ENCODE measurements at places on chromosomes 12 and 14. TPM values are rescaled to one million over a fixed set of nuclear protein-coding genes. Genes with fewer than 3 reads are reported as not detected.

DNA sequence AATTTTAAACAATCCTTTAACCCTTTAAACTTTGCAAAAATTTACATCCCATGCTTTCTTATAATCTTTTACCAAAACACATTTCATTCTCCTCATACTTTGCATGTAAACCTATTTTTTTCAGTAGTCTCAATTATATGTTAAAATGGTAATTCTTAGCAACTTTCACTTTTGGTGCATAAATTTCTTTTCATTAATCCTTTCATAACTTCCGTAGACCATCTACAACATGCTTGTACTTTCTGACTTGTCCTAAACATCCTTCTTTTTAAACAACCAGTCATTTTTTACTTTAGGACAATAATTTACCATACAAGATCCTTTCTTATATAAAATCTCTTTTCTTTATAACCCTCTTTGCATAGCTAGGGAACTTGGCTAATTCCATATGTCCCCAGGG lies 19.5 kb downstream of the CCDC91 start:
- H3K4me1 ChIP-seq: peaks cover 6% of the 10 kb centered on the region
- no peak overlapping the region for H3K4me3 ChIP-seq
- H3K36me3 ChIP-seq: no peaks in the 10 kb centered on the region
- no peak overlapping the region for H3K27ac ChIP-seq

- H3K36me3 ChIP-seq: no peaks in the 10 kb centered on the region
- no peak for DNase-seq
- H3K27ac ChIP-seq: no peak overlapping the region
- peaks cover 15% of the 10 kb centered on the region for H3K4me1 ChIP-seq
- no peaks in the 10 kb centered on the region for H3K27me3 ChIP-seq
- H3K4me3 ChIP-seq: no peak overlapping the region
Measured at GRCh38 chr14:104315169-104315568, 176.8 kb downstream of the KIF26A start.

GRCh38 chr12:106345746-106346145 lies 11.8 kb upstream of the POLR3B start:
- DNase-seq: no peak
- no peaks in the 10 kb centered on the region for H3K4me1 ChIP-seq
- H3K4me3 ChIP-seq: no peak overlapping the region
- H3K36me3 ChIP-seq: peaks cover 10% of the 10 kb centered on the region

DNA sequence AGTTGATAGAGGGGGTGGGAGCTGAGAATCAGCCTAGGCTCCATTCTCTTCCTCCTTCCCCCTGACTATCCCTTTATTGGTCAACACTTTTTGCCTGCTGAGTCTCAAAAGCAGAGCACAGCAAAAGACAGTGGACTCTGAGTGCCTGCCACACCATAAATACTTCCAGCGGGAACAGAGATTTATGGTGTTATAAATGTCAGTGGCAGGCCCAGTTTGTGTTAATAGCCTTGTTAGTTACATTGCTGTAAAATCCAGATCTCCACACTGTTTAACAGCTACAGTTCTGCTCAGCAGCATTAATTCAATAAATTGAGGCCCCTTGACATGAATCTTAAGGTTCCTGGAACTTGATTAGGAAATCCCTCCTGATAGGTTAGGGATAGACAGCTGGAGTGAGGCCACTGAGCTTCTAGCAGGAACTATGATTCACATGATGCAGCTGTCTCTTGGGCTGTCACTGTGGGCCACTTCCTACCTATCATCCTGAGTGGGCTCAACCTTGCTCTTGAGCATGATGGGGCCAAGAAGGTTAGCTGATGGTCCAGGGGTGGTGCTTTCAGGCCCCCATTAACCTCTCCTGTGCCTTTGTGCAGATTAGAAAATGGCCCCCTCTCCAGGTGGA lies 295.2 kb upstream of the SRRM4 start:
- DNase-seq: no peak
- no peak overlapping the region for H3K4me3 ChIP-seq
- H3K4me1 ChIP-seq: no peaks in the 10 kb centered on the region
- no peaks in the 10 kb centered on the region for H3K36me3 ChIP-seq
- H3K27ac ChIP-seq: no peak overlapping the region

DNA sequence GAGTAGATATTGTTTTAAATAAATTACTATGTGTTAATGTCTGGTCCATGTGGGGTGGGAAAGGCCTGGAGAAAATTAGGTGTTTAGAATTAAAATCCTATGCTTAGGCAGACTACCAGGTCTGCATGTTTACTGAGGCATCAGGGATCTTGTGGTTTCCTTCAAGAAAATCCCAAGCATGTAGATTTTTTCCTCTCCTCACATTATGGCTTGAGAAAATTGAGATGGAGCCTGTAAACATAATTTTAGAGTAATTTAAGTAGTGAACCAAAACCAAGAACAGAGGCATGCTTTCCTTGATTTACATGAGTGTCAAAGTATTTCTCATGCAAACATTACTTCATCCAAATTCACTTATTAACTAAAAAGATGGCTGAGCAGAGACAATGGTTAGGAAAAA lies 823.7 kb downstream of the AACS start:
- H3K27ac ChIP-seq: no peak overlapping the region
- no peak overlapping the region for H3K4me3 ChIP-seq
- H3K36me3 ChIP-seq: no peaks in the 10 kb centered on the region
- no peak for DNase-seq
- H3K27me3 ChIP-seq: no peaks in the 10 kb centered on the region

- no peaks in the 10 kb centered on the region for H3K4me1 ChIP-seq
- no peak overlapping the region for H3K4me3 ChIP-seq
- DNase-seq: no peak
- no peak overlapping the region for H3K27ac ChIP-seq
- no peaks in the 10 kb centered on the region for H3K36me3 ChIP-seq
- no peaks in the 10 kb centered on the region for H3K27me3 ChIP-seq
Measured at GRCh38 chr12:111196532-111196931, 172.4 kb downstream of the PHETA1 start.

GRCh38 chr14:76710056-76711010 lies 50.9 kb upstream of the VASH1 start:
- peaks cover 4% of the 10 kb centered on the region for H3K36me3 ChIP-seq
- no peaks in the 10 kb centered on the region for H3K4me1 ChIP-seq

DNA sequence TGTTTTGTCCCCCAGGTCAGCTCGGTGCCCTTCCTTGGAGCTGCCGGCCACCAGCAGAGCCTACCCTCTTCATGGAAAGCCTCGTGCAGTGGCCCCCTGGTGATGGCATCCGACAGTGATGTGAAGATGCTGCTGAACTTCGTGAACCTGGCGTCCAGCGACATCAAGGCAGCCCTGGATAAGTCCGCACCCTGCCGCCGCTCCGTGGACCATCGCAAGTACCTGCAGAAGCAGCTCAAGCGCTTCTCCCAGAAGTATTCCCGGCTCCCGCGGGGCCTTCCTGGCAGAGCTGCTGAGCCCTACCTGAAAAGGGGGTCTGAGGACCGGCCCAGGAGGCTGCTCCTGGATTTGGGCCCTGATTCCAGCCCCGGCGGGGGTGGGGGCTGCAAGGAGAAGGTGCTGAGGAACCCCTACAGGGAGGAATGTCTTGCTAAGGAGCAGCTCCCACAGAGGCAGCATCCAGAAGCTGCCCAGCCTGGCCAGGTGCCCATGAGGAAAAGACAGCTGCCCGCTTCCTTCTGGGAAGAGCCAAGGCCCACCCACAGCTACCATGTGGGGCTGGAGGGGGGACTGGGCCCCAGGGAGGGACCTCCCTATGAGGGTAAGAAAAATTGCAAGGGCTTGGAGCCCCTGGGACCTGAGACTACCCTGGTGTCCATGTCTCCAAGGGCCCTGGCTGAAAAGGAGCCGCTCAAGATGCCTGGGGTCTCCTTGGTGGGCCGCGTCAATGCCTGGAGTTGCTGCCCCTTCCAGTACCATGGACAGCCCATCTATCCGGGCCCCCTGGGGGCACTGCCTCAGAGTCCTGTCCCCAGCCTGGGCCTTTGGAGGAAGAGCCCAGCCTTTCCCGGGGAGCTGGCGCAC lies 1.3 kb downstream of the FAM181A start:
- no peaks in the 10 kb centered on the region for H3K4me1 ChIP-seq
- H3K36me3 ChIP-seq: peaks cover 38% of the 10 kb centered on the region
- H3K27me3 ChIP-seq: no peaks in the 10 kb centered on the region
- no peak for DNase-seq

- no peaks in the 10 kb centered on the region for H3K4me1 ChIP-seq
- DNase-seq: no peak
- H3K27ac ChIP-seq: no peak overlapping the region
- H3K27me3 ChIP-seq: no peaks in the 10 kb centered on the region
- no peak overlapping the region for H3K4me3 ChIP-seq
Measured at GRCh38 chr12:130706885-130707570, 9.1 kb downstream of the RIMBP2 start.

RNASE7 gene
- not detected for total RNA-seq

HSPA2 gene
- total RNA-seq: 151 TPM

C3AR1 gene
- total RNA-seq: 10.6 TPM

ATN1 gene
- 37.1 TPM for total RNA-seq

GDF3 gene
- total RNA-seq: not detected
